Activated T-cell treated with anti-CD3 and anti-CD28 coated beads for 24 hours (primary cell): ENCODE measurements at places on chromosomes 12 and 14.
A peak's percentile ranks its signal among the peaks of the same experiment; 100 is the strongest.

DNA sequence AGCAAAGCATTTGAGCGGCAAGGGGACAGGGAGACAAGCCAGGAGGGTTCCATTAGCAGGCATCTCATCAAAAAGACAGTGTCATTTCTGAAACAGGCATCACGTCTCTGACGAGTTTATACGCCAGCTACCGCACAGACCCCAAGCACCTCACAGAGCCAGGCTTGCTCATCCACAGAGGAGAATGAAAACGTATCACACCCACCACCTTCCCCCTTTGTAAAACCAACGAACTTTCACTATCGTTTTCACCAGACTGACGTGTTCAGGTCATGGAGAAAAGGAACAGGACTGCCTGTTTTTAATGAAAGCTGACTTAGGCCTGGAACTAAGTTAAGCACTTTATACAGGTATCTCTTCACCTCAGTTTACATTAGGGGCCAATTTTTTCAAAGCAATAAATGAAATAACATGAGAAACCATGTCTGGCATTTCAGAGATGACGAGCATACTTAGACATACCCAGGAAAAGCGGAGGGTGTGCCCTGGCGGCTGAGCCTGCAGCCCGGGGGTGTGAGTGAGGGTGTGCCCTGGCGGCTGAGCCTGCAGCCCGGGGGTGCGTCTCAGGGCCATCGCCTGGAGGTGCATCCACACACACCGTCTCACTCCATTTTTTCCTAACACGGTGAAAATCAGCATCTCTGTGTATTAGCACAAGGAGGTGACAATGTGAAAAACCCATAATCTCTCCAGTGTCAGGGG lies 41.9 kb downstream of the STX2 start:
- peak; percentile 23 for DNase-seq

DNA sequence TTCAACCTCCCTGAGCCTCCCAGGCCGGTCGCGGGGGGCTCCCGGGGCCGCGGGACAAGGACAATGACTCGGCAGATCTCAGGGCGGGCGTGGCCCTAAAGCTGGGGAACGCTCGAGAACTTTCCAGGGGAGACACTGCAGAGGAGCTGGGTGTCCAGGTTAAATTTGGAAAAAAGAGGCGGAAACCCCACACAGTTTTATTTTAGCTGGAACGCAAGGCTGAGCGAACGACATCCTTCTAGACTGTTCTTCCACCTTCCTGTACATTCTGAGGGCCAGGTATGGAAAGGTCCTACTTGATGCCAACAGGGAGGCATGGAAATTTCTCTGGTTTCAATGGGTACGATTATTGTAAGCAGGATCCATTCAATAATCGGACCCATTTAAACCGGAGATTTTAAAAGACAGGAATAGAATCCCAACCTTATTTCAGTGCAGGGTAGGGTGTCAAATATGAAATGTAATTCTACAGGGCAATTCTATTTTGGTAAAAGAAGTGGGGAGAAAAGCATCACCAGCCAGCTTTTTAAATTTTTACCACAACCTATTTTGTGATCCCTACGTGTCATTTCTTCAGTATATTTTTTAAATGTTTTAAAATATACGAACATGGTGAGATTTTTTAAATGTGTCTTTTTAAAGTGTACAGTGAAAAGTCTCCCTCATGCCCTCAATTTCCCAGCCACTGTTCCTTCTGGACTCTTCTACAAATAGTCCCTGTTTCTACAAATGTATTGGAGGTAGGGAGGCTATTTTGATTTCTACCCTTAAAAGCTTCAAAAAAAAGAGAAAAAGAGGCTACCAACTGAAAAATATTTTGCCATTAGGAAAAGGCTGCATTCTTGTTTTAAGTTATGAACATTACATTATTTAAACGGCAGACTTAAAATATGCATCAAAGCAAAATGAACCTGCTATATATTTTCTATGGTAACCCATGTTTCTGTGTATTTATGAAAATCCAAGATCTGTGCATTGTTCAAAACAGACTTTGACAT lies 1.1 kb upstream of the UBC start:
- no peak for DNase-seq

GRCh38 chr12:67315661-67316060 lies 46.5 kb downstream of the CAND1 start:
- no peak for DNase-seq

GRCh38 chr12:26317942-26318575 lies 122.7 kb downstream of the SSPN start:
- DNase-seq = no peak

GRCh38 chr12:65200007-65200665 lies 30.8 kb downstream of the LEMD3 start:
- no peak for DNase-seq
